Mesothelial cell of epicardium (in vitro differentiated cells): ENCODE measurements at places on chromosomes 12 and 14. TPM values are rescaled to one million over a fixed set of nuclear protein-coding genes. Genes with fewer than 3 reads are reported as not detected.
A peak's percentile ranks its signal among the peaks of the same experiment; 100 is the strongest.

GRCh38 chr14:44649061-44649460 is 142.0 kb upstream of the FSCB start:
- H3K27ac ChIP-seq, result no peak overlapping the region
- H3K27me3 ChIP-seq, result no peaks in the 10 kb centered on the region
- H3K4me1 ChIP-seq, result peaks cover 11% of the 10 kb centered on the region
- H3K36me3 ChIP-seq, result peaks cover 5% of the 10 kb centered on the region
- no peak overlapping the region for H3K4me3 ChIP-seq

GRCh38 chr14:74064883-74065282 is 19.4 kb downstream of the ALDH6A1 start:
- no peak overlapping the region for H3K4me3 ChIP-seq
- H3K27ac ChIP-seq, result no peak overlapping the region
- no peaks in the 10 kb centered on the region for H3K27me3 ChIP-seq

- H3K27ac ChIP-seq, result no peak overlapping the region
- peaks cover 9% of the 10 kb centered on the region for H3K36me3 ChIP-seq
- no peak overlapping the region for H3K4me3 ChIP-seq
- no peaks in the 10 kb centered on the region for H3K27me3 ChIP-seq
Measured at GRCh38 chr14:105857826-105858675, 331.7 kb downstream of the TMEM121 start.

- DNase-seq, result no peak
- peaks cover 10% of the 10 kb centered on the region for H3K36me3 ChIP-seq
- peaks cover 13% of the 10 kb centered on the region for H3K4me1 ChIP-seq
- no peak overlapping the region for H3K4me3 ChIP-seq
Measured at GRCh38 chr12:111556676-111557075, 42.4 kb downstream of the ATXN2 start.

DNA sequence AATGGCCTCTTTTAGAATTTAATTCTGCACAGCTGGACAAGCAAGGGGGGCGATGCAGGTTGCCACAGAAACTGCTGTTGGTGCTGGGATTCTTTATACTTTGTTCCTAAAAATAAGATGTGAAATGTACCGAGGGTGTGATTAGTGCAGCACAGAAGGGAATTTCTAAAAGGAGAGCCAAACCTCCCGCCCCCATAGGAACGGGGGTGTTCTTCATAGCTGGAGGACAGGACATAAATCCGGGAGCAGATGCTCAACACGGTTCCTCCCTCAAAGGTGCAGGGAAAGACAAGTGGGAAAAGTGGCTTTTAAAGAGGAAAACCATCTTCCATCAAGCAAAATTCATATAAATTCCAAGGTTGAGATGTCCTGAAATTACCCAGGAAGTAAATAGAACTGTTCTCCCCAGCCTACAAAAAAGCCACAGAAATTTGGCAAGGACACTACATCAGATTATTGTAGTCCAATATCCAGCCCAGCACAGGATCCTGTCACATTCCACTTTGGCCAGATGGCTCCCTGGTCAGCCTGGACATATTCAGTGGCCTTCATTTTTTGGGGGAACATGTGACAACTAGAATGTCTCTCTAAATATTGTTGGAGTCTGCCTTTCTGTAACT is 51.4 kb upstream of the TMX1 start:
- no peak overlapping the region for H3K27ac ChIP-seq
- DNase-seq, result no peak
- H3K36me3 ChIP-seq, result no peaks in the 10 kb centered on the region
- H3K27me3 ChIP-seq, result no peaks in the 10 kb centered on the region
- no peaks in the 10 kb centered on the region for H3K4me1 ChIP-seq

GRCh38 chr14:104600141-104600643 is 4.4 kb downstream of the TMEM179 start:
- no peak overlapping the region for H3K27ac ChIP-seq
- no peak overlapping the region for H3K4me3 ChIP-seq
- H3K36me3 ChIP-seq, result no peaks in the 10 kb centered on the region

DNA sequence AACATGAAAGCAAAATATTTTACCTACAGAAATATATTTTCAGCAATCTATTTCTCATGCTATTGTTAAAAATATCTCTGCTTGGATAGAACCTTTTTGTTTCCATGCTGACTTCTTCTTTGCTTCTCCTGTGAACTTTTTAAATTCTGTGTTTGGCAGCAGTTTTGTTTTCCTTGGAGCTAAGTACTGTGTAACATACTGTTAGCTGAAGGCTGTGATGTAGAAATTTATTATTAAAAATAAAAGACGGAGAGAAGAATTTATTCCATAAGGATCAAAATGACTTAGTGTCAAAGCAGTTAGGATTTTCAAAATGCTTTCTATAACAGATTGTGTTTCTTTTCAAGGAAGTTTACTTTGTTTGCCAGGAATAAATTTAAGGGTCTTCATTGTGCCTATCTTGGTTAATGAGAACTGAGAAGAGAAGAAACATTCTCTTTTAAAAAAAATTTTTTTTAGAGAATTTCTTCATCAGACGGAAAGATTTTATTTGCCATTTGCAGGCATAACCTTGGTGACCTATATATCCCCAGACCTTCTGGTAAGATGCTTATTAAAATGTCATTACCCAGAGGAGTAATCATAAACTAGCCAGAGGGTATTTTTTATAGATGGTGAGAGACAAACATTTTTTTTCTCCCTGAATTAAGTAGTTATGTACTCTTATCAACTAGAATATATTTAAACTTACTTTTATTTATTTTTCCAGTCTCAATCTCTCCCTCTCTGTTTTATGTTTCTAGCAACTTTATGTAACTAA is 147.1 kb upstream of the SLCO1C1 start:
- peak overlapping the region; percentile 77 for H3K27ac ChIP-seq
- no peak overlapping the region for H3K4me3 ChIP-seq
- H3K4me1 ChIP-seq, result peaks cover 32% of the 10 kb centered on the region

DNA sequence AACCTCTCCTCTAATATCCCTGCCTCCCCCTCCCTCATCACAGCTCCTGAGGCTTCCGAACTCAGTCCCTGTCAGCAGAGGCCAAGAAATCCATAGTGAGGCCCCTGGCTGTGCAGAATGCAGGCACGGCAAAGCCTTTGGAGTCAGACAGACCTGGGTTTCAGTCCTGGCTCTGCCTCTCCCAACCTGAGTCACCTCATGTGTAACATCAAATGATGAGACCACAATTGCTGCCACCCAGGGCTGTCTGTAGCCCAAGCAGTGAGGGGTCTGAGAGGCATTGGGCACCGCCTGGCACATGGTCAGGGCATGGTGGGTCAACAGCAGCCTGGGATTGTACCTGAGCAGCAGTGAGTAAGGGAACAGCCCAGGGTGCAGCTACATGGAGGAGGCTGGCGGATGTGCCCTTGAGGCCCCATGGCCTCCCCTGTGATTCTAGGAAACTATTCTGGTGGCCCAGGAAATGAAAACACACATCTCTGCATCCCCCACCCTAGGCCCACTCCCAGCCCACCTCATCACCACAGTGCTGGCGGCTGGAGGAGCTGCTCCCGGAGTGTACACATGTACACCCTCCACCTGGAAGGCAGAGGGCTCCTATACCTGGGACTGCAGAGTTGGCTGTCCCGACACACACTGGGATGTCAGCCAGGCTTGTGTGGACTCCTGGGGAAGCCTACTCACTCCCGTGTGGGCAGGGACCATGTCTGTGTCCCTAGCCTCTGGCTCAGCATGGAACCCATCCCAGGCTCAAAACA is 7.7 kb downstream of the ANKRD33 start:
- H3K27me3 ChIP-seq, result peaks cover 2% of the 10 kb centered on the region
- peaks cover 5% of the 10 kb centered on the region for H3K4me1 ChIP-seq
- DNase-seq, result no peak
- no peak overlapping the region for H3K27ac ChIP-seq
- no peak overlapping the region for H3K4me3 ChIP-seq

DNA sequence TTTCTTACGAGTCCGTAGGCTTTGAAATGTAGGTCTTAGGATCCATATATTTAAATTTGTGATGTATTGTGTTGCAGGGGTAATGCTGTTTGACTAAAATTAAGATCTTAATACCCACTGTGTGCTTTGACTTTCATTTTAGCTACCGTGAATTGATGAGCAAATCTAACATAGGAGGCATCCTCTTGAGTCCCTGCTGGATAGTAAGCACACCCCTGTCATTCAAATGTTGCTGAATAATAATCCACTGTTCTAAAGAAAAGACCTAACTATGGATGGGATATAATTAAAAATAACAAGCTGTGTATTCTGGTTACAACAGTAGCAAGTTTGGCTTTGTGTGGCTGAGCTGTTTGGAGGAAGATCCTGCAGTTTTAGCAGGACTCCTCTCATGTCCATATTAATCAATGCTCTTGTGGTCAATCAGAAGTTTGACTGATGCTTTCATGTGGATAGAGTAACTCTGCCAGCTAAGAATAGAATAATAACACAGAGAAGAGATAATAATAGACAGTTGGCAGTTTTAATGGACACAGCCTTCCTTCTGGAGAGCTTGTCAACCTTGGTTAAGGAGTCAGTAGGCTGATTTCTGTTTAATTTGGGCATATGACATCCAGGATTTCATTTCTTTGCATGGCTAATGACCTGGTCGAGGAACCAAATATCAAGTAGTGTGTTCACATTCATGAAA is 148.1 kb upstream of the MIS18BP1 start:
- H3K4me3 ChIP-seq, result no peak overlapping the region
- peaks cover 13% of the 10 kb centered on the region for H3K27me3 ChIP-seq
- DNase-seq, result no peak
- no peak overlapping the region for H3K27ac ChIP-seq
- H3K4me1 ChIP-seq, result no peaks in the 10 kb centered on the region

GRCh38 chr14:58797010-58797429 is 159.3 kb downstream of the DACT1 start:
- no peak for DNase-seq
- no peaks in the 10 kb centered on the region for H3K27me3 ChIP-seq
- peaks cover 22% of the 10 kb centered on the region for H3K4me1 ChIP-seq

DNA sequence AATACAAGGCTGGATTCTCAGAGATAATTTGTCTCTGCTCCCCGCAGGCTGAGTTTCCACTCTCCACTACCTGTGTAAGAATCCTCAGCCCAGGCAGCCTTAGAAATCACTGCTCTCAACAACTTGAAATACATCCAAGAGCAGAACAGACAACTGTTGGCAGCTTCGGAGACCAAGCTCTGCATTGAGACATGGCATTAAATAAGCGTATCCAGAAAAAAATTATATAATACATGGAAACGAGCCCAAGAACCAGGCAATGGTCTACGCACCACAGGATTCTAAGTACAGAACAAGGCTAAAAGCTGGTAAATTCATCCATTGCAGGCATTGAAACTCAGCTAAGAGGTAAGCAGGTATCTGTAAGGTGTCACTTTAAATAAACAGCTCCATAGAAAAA is 165.5 kb upstream of the DIO3 start:
- H3K27me3 ChIP-seq, result no peaks in the 10 kb centered on the region
- no peak for DNase-seq
- no peaks in the 10 kb centered on the region for H3K36me3 ChIP-seq
- no peak overlapping the region for H3K27ac ChIP-seq
- H3K4me1 ChIP-seq, result peaks cover 6% of the 10 kb centered on the region

DNA sequence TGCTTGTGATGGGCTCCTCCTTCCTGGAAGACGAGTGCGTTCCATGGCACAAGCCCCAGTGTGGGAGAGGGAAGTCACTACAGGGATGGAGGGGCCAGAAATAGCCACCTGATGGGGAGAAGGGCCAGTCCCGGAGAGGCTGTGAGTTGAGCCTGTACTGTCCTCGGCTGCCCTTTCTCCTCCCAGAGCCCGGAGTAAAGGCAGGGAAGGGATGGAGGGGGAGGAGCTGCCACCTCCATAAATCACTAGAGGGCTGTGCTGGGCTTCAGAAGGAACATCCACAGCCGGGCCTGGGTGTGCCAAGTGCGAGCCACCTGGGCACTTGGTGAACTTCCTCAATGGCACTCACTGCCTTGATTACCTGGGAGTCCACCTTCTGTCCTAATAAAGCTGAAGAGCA is 110.1 kb downstream of the RBM19 start:
- H3K4me1 ChIP-seq, result no peaks in the 10 kb centered on the region
- no peak overlapping the region for H3K4me3 ChIP-seq
- DNase-seq, result no peak
- no peak overlapping the region for H3K27ac ChIP-seq
- H3K36me3 ChIP-seq, result no peaks in the 10 kb centered on the region

DNA sequence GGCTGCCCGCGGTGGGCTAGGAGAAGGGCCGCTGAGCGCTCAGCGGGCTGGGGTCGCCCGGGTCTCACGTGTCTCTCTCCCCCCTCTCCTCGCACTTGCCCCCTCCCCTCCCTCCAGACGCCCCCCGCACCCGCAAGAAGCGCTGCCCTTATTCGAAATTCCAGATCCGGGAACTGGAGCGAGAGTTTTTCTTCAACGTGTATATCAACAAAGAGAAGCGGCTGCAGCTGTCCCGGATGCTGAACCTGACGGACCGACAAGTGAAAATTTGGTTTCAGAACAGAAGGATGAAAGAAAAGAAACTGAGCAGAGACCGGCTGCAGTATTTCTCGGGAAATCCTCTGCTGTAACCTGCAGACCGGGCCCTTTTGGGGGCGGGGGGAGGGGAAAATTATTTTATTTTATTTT is 314 bp upstream of the HOTAIR start:
- peaks cover 12% of the 10 kb centered on the region for H3K4me1 ChIP-seq
- H3K36me3 ChIP-seq, result no peaks in the 10 kb centered on the region
- H3K4me3 ChIP-seq, result peak overlapping the region; percentile 47
- no peak overlapping the region for H3K27ac ChIP-seq
- DNase-seq, result no peak
- peaks cover 99% of the 10 kb centered on the region for H3K27me3 ChIP-seq

DNA sequence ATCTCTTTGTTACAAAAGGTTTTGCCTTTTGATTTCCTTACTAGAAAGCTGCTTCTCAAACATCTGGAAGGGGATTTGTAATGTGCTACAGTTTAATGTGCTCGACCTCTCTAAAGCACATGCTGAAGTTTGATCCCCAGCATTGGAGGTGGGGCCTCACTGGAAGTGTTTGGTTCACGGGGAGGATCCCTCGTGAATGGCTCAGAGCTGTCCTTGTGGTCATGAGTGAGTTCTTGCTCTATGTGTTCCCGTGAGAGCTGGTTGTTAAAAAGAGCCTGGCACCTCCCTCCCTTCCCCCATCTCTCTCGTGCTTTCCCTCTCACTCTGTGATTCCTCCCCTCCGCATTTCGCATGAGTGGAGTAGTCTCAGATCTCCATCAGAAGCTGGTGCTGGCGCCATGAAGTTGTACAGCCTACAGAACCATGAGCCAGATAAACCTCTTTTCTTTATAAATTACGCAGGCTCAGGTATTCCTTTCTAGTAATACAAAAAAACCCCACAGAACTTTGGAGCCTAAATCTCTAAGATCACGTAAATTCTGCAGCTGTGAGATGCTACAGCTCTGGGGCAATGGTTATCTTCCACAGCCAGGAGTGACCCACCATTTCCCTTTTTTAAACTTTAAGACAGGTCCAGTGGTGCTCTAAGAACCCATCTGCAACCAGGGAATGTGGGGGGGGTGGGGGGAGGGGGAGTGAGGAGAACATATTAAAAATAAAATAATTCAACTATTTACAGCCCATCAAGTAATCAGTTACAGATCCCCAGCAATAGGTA is 214.4 kb downstream of the FOXN3 start:
- H3K4me1 ChIP-seq, result peaks cover 17% of the 10 kb centered on the region
- H3K27me3 ChIP-seq, result no peaks in the 10 kb centered on the region
- peaks cover 14% of the 10 kb centered on the region for H3K36me3 ChIP-seq
- no peak overlapping the region for H3K27ac ChIP-seq

The POTEM gene
- not detected in 3 replicates for total RNA-seq

The CPNE6 gene
- not detected in 3 replicates for total RNA-seq

The NGB gene
- not detected in 3 replicates for total RNA-seq

The ACRBP gene
- 2.7 to 3.7 TPM (median 3.5 TPM) in 3 replicates for total RNA-seq

The NUP37 gene
- 32.4 to 35.2 TPM (median 33.8 TPM) in 3 replicates for total RNA-seq

The RASSF9 gene
- 4.9 to 5.0 TPM (median 5.0 TPM) in 3 replicates for total RNA-seq

The GPR162 gene
- total RNA-seq, result 10.8 to 11.5 TPM (median 11.0 TPM) in 3 replicates

The HSPB8 gene
- total RNA-seq, result 13.5 to 16.8 TPM (median 15.7 TPM) in 3 replicates

The ERBB3 gene
- 58.2 to 59.1 TPM (median 59.0 TPM) in 3 replicates for total RNA-seq

The HPD gene
- total RNA-seq, result 0.16 TPM in 1 of 3 replicates, not detected in the others

The PLA2G1B gene
- total RNA-seq, result not detected in 3 replicates

The MYO1H gene
- total RNA-seq, result not detected in 3 replicates

The PRKAG1 gene
- total RNA-seq, result 58.7 to 61.8 TPM (median 59.4 TPM) in 3 replicates

The SLCO1B1 gene
- total RNA-seq, result 0.09 to 0.11 TPM in 2 of 3 replicates, not detected in the other

The DDX55 gene
- 28.9 to 32.8 TPM (median 30.9 TPM) in 3 replicates for total RNA-seq
